ENCODE measurements at places on chromosomes 6 and 20.

- no peak for DNase-seq
Observed at GRCh38 chr20:50624351-50625016, 66.9 kb downstream of the RIPOR3 start.

DNA sequence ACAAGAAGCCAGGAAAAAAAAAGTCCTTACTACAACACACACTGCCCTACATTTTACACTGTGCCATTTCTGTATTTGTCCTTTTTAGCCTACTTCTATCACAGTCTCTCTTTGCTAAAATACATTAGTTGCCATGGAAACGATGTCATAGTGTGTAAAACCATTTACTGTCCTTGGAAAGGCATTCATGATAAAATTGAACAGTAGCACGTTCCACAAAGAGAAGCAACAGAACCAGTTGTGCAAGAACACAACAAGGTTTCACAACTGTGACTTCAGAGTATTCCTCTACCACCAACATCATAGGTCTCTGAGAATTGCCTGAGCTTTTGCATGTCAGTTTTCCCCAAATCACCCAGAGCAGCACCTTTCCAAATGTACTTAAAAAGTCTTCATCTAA, 20.5 kb downstream of the FYN start:
- DNase-seq = peak; percentile 24

DNA sequence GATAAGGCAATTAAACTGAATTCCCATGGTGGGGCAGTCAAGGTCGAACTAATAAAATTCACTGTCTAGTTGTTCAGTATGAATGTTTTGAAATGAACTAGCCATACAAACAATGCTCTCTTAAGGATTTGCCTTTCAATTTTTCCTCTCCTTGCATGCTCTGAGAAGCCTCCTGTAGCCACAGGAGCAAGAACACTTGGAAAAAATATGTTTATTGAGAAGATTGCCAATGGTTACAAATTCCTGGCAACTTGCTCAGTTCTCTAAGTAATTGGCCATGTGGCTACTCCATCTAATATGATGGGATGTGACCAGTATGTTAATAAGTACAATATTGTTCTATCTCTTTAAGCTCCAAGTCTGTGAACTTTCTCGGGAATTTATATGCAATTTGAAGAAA, 49.4 kb downstream of the FUT9 start:
- DNase-seq = no peak

GRCh38 chr6:121491576-121491975, 56.1 kb downstream of the GJA1 start:
- no peak for DNase-seq

- no peak for DNase-seq
Observed at GRCh38 chr6:151022492-151022891, 157.0 kb downstream of the MTHFD1L start.

- DNase-seq = no peak
Observed at GRCh38 chr6:138107752-138108592, 753 bp upstream of the PERP start.

DNA sequence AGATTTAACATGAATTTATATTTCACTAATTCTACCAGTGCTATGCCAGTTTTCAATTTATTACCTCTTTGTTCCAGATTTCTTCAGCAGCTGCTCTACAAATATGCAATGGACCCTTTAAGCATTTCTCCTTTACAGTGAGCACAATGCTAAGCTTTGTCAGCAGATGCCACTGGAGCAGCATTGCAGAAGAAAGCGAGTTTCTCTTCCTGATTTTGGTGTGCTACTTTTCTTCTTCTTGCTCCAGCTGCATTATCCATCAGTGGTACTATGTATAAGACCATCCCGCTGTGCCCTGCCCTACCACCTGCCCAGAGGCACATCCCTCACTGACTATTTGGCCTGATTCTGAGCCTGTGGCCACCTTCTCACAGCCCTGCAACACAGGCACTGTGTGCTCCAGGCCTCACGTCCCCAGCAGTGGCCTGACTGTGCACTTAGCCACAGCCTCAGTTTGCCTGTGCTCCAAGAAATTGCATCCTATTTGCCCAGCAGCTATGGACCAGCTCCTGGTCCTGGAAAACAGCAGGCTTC, 84.1 kb downstream of the TNFAIP3 start:
- no peak for DNase-seq

Measured in fibroblast of skin of back (primary cell).